SHP77 (cell line): ENCODE measurements at places on chromosomes 1 and 21.
A peak's percentile ranks its signal among the peaks of the same experiment; 100 is the strongest.

DNA sequence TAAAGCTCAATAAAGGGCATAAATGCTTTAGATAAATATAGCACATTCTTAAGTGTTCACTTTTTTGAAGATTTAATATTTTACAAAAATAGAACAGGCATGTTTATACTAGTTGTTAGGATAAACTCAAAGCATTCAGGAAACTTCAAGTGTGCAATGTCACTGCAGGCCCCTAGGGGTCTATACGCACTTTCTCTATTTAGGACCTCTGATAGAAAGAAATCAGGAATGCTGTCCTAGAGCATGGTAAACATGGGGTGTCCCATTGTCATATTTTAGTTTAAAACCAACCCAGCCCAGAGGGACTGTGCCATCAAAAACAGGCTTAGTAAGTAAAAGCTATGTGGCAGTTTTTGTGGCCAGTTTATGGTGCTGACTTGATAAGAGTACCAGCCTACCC, 102.2 kb downstream of the BARHL2 start:
- no peak for DNase-seq

- no peak for DNase-seq
Measured at GRCh38 chr1:85128316-85128715, 72.5 kb downstream of the SYDE2 start.

DNA sequence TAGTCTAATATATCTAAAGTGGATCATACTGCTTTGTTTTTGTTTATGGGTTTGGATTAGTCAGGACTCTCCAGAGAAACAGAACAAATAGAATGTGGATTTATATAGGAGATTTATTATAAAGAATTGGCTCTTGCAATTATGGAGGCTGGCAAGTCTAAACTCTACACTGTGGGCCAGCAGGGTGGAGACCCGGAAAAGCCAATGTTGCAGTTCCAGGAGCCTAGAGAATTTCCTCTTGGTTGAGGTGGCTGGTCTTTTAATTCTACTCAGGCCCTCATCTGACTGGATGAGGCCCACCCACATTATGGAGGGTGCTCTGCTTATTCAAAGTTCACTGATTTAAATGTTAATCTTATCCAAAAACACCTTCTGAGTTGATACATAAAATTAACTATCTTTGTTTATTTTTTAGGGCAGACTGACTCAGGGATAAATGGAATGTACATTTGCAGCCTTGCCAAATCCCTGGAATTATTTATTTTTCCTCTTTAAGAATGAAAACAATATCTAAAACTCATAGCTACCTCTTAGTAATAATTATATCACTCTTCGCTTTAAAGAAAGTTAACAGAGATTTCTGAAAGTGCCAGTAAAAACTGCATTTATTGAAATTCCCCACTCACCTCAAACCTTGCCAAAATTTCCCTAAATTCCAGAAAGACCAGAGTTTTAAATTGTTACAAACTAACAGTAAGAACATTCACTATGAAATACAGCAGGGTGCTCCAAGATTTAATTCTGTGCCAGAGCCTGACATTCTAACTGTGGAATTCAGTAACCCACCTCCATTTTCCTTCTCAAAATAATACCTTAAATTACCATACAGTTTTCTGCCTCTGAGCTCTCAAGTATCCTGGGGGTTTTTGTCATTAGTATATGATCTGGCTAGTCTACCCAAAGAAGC, 36.6 kb upstream of the SSX2IP start:
- no peak for DNase-seq

- no peak for DNase-seq
Measured at GRCh38 chr1:108512239-108513043, 47.5 kb upstream of the EEIG2 start.

DNA sequence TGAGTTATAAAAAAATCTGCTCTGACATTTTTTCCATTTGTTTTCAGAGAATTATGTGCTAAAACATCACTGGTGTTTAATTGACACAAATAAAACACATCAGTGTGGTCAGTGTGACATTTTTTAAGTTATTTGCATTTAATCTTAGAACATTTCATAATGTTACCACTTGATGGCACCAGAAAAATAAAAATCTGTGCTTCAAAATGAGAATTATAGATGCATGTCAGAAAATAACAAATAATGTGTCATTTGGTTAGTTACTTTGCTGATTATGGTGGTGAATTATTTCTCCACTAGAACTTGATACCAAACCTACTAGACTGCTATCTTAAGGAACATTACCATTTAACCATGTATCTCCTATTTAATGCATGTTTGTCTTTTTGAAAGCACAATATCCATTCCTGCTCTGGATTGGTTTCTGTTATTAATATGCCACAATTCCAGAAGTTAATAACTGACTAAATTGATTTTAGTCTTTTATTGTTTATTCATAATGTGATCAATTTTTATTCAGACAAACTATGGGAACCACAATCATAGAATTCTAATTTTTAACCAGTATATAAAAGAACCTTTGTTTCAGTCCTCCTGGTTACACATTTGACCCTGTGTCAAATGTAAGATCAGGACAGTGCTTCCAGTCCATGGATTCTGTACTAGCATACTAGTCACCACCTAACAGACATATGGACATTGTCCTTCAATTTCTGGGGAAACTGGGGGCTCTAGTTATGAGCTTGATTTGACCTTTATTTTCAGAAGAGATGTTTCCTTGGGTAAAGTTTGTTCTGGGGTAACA, 81.0 kb downstream of the RPS6KC1 start:
- DNase-seq, result no peak

GRCh38 chr1:25947027-25947426, 40.8 kb upstream of the STMN1 start:
- no peak for DNase-seq

GRCh38 chr1:81836007-81836626, 35.4 kb downstream of the ADGRL2 start:
- DNase-seq, result no peak

- DNase-seq, result no peak
Measured at GRCh38 chr21:43304206-43304605, 122.7 kb downstream of the SIK1 start.

DNA sequence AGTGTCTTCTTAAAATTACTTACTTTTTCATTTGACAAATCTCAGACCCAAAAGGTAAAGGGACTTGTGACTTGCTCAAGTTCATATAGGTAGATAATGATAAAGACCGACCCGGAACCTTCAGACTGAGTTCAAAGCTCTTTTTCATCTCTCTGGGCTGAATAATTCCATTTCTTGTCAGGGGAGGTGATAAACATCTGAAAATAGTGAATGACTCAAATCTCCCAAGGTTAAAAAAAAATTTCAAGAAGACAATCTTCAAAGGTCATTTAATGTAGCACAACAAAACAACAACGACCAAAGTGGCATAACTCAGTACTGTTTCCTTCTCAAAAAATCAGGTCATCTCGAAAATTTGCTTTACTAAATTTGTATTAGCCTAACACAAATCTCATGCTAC, 20.6 kb downstream of the LUZP1 start:
- no peak for DNase-seq

DNA sequence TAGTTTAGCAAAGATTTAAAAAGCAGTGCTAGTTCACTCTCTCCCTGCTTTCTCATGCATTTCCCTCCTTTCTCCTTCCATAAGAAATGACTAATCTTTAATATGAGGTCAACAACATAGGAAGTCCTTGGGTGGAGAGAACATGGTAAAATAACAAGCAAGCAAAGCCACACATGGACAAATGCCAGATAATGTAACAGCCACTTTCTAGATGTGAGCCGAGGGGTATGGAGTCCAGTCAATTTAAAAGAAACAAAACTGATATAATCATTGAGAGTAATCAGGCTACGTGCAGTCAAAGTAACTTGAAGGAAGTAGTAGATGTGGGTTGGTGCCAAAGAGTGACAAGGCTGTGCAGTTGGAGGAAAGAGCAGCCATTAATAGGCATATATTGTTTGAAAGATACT, 69.6 kb downstream of the DUSP10 start:
- DNase-seq, result no peak

- no peak for DNase-seq
Measured at GRCh38 chr1:25186161-25187007, 45.9 kb downstream of the SYF2 start.

DNA sequence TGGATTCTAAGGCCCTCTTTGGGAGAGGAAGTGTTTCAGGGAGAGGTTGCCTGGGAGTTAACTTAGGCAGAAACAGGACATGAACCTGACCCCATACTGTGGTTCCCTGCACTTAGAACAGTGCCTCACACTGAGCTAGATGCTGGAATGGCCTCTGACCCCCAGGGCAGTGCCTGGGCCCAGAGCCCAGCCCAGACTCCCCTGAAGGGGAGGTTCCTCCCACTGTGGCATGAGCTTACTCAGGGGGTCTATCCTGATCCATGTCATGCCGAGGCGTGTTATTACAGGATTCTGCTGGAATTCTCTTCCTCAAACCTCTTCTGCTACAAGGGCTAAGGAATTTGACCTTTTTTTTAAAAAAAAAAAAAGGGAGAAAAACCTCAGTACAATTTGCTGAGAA, 72.2 kb downstream of the MRPL37 start:
- DNase-seq, result no peak

GRCh38 chr1:56095696-56096665, 483.4 kb downstream of the PLPP3 start:
- no peak for DNase-seq

- DNase-seq, result no peak
Measured at GRCh38 chr1:4075436-4076225, 175.6 kb upstream of the C1orf174 start.

- peak; percentile 83 for DNase-seq
Measured at GRCh38 chr1:16248603-16249516, 11.9 kb upstream of the CPLANE2 start.

GRCh38 chr1:151945725-151946722, 36.7 kb upstream of the THEM4 start:
- peak; percentile 88 for DNase-seq

- DNase-seq, result no peak
Measured at GRCh38 chr1:62613325-62613727, 16.0 kb downstream of the ANGPTL3 start.

GRCh38 chr1:22044690-22045420, 7.7 kb upstream of the CDC42 start:
- DNase-seq, result no peak

GRCh38 chr1:206829282-206829681, 36.1 kb upstream of the IL20 start:
- no peak for DNase-seq

GRCh38 chr1:205354259-205355074, 2.3 kb downstream of the KLHDC8A start:
- DNase-seq, result peak; percentile 66

DNA sequence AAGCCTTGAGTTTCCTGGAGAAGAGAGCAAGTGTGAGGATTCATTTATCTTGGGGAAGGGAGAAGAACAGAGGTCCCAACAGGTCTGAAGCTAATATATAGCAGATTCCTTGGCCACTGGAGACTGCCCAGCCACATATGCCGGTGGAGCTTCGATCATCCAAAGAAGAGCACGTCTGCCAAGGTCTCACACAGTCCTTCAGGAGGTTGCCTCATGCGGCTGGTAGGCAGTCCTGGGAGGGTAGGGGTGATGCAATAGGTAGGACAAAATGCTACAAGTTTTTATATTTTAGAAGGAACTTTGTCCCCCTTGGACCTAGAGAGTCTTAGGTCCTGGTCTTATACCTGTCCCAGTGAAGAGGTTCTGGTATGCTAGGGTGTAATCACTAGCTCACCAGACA, 582.5 kb downstream of the DPYD start:
- DNase-seq, result no peak

GRCh38 chr1:165597883-165598675, 33.0 kb upstream of the MGST3 start:
- DNase-seq, result peak; percentile 98

DNA sequence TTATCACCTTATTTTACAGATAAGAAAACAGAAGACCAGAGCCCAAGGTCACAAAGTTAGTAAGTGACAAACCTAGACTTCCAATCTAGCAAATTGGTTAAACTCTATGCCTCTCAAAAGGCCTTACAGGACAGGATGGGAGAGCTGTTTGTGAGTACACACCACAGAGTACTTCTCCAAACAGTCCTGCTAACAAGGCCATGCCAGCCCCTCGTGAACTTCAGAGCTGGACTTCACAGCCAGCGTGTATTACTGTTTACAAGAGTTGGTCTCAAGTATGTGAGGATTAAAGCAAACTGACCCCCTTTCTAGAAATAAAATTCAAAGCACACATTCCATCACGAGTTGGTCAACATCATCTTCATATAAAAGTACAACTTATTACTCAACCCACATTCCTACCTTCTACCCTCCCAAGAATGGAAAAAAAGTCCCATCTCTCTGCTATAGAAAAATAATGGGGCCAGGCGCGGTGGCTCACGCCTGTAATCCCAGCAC, 19.8 kb upstream of the UBR4 start:
- no peak for DNase-seq
